ENCODE measurements at places on chromosomes 3 and 15. TPM values are rescaled to one million over a fixed set of nuclear protein-coding genes. Genes with fewer than 3 reads are reported as not detected.

Gene GP5
- not detected for polyA plus RNA-seq

Gene CYP1A2
- not detected for polyA plus RNA-seq

Gene CTXN2
- 3.8 TPM for polyA plus RNA-seq

Gene ARL14
- polyA plus RNA-seq, result not detected

Gene TF
- polyA plus RNA-seq, result 10.3 TPM

Gene HRH1
- polyA plus RNA-seq, result 0.54 TPM

Gene CACNA1D
- 1.9 TPM for polyA plus RNA-seq

Gene CASR
- polyA plus RNA-seq, result not detected

Gene CATSPER2
- polyA plus RNA-seq, result 8.9 TPM

Gene IDH2
- polyA plus RNA-seq, result 1.9 TPM

Gene SATB1
- polyA plus RNA-seq, result 7.1 TPM

Gene PRSS50
- polyA plus RNA-seq, result not detected

Gene TMEM207
- polyA plus RNA-seq, result not detected

Gene NUP210
- 0.90 TPM for polyA plus RNA-seq

Gene GRIP2
- 1.6 TPM for polyA plus RNA-seq

Measured in Purkinje cell (primary cell).